ENCODE measurements at places on chromosomes 12 and 14.

- DNase-seq: no peak
Measured at GRCh38 chr12:92634730-92635129, 68.1 kb upstream of the PLEKHG7 start.

DNA sequence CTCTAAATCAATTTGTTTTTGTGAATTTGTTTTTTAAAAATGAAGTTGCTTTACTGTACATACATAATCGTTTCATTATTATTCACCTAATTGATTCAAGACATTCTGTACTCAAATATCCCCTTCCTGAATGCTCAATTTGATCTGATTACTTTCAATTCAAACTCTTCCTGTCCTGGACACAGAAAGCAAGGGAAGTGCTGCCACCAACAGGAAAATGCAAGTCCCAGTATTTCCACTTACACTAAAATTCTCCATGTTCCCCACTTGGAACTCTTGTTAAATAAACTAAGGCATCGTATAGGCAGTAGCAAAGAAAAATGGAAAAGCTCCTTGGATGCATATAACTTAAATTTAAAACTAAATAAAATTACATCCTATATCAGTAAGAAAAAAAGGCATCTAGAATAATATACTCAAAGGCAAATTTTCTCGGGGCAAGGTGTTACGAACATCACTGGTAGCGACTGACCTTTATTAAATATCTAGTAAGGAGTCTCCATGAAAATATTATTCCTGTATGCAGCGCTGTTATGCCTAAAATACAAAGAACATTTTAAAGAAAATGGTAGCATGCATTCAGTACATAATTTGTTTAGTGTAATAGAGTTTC is 72.0 kb upstream of the DBX2 start:
- no peak for DNase-seq

GRCh38 chr12:59594943-59595500 is 807 bp upstream of the SLC16A7 start:
- no peak for DNase-seq

DNA sequence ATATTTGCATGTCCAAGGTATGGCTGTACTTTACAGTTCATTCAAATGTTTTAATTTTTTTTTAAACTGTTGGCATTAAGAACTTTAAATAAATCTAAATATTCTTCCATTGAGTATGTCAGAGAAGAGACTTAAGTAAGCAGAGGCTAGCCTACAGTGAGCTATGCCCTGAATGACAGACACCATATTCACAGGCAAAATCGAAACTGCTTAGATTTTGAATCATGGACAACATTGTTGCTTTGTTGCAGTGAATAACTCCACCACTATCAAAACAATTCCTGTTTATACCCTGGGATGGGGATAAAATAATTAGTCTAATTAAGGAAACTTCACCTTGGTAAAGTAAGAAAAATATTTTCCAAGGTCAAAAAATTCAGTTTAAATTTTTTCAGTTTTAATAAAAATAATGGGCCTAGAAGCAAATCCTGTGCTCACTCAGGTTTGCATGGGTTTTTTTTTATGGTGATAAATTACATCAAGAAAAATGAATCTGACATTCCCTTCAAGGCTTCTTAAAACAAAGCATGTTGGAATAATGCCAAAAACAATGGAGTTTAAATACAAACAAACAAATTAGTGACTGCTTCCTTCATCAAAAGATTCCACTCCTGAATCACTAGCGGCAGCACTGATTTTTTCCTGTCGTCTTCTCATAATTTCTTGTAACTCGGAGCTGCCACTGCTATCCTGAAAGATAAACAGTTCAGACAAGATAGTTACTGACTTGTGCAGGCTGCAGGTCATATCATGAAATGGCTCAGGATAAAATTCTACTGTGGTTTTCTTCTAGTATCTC is 168.2 kb downstream of the EPS8 start:
- no peak for DNase-seq

- DNase-seq: no peak
Measured at GRCh38 chr12:115191342-115191741, 507.4 kb upstream of the TBX3 start.

DNA sequence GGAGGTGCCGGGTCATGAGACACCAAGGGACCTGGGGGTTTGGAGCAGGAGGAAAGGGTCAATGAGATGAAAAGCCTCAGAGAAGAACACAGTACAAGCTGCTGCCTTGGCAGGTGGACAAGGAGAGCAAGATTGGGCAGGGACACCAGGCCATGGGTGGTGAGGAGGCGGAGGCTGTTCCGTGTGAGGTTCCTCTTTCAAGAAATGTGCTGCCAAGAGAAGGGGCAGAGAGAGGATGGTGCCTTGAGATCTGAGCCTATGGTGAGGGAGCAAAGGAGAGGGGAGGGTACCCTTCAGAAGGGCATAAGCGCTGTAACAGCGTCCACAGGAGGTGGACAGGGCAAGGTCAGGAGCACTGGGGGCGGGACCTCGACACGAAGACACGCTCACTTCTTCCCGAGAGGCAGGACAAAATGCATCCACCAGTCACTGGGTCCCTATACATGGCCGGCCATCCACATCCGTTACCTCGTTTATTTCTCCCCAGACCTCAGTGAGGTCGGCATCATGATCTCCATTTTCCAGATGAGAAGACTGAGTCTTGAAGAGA is 100.2 kb downstream of the B4GALNT3 start:
- DNase-seq: no peak

GRCh38 chr12:113479590-113480335 is 8.1 kb upstream of the LHX5 start:
- peak; percentile 12 for DNase-seq

DNA sequence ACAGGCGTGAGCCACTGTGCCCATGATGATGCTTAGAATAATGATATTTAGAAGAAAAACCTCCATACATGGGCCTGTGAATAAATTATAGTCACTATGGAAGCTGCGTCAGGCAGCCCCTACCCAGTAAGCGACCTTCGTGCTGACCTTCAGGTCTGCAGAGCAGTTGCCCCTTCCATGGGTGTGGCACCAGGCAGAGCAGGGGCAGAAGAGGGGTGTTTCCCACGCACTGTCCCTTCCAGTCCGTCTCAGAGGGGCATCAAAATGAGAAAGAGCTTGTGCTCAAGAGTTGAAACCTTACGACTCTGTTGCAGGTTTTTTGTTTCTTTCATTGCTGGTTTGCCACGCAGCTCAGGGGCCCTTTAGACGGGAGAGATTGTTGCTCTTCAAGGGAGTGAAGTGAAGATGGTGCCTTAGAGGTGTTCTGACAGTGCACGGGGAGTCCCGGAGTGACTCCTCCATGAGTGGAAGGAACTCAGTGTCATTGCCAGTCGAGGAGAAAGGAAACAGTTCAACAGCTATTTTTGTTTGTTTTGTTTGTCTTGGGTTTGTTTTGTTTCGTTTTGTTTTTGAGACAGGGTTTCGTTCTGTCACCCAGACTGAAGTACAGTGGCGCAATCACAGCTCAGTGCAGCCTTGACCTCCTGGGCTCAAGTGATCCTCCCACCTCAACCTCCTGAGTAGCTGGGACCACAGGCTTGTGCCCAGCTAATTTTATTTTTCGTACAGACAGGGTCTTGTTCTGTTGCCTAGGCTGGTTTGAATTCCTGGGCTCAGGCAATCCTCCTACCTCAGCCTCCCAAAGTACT is 13.9 kb downstream of the CKB start:
- no peak for DNase-seq

DNA sequence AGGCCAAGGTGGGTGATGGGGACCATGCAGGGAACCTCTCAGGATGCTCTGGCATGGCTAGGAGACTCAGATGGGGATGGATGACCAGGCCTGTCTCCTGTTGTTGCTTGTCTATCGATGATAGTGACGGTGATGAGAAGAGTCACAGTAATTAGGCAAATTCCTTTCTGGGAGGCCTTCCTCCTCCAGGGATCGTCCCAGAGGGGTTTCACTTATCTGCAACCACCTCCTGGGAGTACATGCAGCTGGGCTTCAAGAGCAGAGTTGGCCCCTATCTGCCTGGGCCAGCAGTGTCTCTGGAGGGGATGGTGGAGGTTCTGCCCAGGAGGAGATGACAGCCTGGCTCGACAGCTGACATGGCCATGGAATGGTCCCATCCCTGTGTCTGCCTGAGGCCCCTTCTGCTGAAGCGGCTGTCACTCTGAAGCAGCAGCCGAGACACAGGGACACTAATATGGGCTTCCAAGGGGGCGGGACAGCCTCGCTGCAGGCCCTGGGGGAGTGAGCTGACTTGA is 27.5 kb upstream of the OAS1 start:
- DNase-seq: no peak

DNA sequence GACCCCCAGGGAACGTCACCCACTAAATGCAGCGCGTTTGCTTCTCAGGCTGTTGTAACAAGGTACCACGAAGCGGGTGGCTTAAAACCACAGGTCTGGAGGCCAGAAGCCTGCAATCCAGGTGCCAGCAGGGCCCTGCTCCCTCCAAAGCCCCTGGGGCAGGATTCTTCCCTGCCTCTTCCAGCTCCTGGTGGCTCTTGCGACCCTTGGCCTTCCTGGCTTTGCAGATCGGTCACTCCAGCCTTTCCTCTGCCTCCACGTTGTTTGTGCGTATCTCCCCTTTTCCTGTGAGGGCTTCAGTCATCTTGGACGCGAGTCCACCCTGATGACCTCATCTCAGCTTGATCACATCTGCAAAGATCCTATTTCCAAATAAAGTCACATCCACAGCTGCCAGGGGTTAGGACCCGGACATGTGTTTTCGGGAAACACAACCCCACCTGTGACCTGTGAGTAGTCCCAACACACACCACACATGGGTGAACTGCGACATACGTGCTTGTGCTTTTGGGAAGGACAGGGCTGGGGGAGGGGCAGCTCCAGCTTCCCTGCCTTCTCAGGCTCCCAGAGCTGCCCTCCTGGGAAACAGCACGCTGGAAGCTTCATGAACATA is 114.5 kb upstream of the NCOR2 start:
- no peak for DNase-seq

- DNase-seq: no peak
Measured at GRCh38 chr12:118922405-118922804, 58.9 kb upstream of the SRRM4 start.

DNA sequence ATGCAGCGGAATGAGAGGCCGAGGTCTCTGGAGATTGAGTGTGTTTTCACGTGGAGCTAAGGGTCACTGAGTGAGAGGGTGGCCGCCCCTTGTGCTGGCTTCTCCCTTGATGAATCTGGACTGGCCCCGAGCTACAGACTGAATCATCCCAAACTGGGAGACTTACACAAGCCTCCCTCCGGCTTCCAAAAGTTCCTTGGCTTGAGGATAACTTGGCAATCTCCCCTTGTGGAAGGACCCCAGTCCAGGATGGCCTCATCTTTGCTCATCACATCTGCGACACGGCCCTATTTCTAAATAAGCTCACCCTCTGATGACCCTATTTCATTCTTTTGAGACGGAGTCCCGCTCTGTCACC is 41.5 kb upstream of the FBRSL1 start:
- DNase-seq: no peak

- no peak for DNase-seq
Measured at GRCh38 chr12:58725400-58726105, 194.8 kb downstream of the LRIG3 start.

DNA sequence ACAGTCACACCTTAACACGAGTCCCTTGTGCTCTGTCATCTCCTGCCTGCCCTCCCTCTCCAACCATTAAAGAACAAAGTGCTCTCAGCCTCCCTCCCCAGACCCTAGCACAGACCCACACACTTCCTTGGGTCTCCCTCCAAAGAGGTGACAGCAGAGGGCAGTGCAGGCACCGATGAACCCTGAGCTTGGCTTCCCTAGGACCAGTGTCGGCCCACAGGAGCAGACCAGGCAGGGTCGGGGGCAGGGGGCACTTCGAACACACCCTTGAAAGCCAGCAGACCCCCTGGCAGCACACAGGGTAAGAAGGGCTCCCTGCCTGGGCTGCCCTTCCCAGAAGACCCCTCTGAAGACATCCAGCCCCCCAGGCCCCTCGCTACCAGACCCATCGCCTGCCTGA is 7.0 kb downstream of the CDK2AP1 start:
- no peak for DNase-seq

GRCh38 chr12:92735131-92735721 is 32.4 kb downstream of the PLEKHG7 start:
- DNase-seq: no peak

- DNase-seq: no peak
Measured at GRCh38 chr12:87939182-87939581, 90.0 kb downstream of the C12orf50 start.

- no peak for DNase-seq
Measured at GRCh38 chr14:72715850-72716228, 178.1 kb downstream of the DPF3 start.

GRCh38 chr12:120134307-120134980 is 17.9 kb upstream of the RAB35 start:
- DNase-seq: no peak

GRCh38 chr12:108333898-108334699 is 5.0 kb downstream of the CMKLR1 start:
- DNase-seq: no peak

GRCh38 chr14:105273062-105273461 is 24.7 kb downstream of the BTBD6 start:
- DNase-seq: no peak

- DNase-seq: no peak
Measured at GRCh38 chr12:52141306-52141705, 50.5 kb downstream of the KRT80 start.

GRCh38 chr14:69183735-69184134 is 7.6 kb upstream of the EXD2 start:
- no peak for DNase-seq

DNA sequence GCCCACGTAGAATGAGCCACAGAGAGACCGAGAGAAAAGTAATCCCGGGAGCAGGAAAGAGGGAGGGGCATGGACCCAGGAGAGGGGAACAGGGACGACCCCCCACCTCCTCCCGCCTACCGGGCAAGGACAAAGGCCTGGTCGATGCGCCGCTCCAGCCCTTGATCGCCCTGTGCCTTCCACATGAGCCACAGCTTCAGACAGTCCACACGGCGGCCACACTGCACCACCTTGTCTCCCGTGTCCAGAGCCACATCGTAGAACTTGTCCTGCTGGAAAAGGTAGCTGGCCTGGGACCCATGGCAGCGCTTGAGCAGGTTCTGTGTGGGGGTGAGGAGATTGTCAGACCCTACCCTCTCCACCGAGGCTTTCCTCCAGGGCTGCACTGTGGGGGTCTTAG is 20.5 kb upstream of the ZNF740 start:
- DNase-seq: no peak

- no peak for DNase-seq
Measured at GRCh38 chr12:40165179-40165578, 59.3 kb upstream of the SLC2A13 start.

DNA sequence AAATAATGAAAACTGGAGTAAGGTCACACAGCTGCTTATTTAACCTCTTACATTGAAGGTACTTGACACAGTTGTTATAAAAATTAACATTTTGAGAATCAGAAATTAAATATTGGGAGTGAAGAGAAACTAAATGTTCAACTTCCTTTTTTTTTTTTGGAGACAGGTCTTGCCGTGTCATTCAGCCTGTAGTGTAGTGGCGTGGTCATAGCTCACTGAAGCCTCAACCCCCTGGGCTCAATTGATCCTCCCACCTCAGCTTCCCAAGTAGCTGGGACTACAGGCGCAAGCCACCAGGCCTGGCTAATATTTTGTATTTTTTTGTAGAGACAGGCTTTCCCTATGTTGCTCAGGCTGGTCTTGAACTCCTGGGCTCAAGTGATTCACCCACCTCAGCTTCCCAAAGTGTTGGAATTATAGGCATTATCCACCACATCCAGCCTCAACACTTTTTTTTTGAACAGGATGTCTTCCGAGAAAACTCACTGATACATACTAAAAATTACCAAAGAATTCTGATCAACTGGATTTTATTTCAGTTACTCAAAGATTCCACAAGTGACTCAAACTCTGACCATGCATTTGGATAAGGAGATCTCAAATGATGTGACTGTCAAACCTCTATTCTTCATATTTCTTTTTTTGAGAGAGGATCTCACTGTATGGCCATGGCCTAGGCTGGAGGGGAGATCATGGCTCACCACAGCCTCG is 35.4 kb downstream of the SGPP1 start:
- no peak for DNase-seq

GRCh38 chr12:114838480-114838879 is 154.5 kb upstream of the TBX3 start:
- DNase-seq: no peak

Measured in stimulated activated naive CD4-positive, alpha-beta T cell treated with Interleukin-2 at 50 U/mL for 16 hours (primary cell).